ENCODE measurements at places on chromosomes 7 and 10. TPM values are rescaled to one million over a fixed set of nuclear protein-coding genes. Genes with fewer than 3 reads are reported as not detected.

GRCh38 chr7:101373812-101374614 is 11.3 kb downstream of the COL26A1 start:
- H3K4me3 ChIP-seq = no peak overlapping the region
- H3K27ac ChIP-seq = no peak overlapping the region
- no peaks in the 10 kb centered on the region for H3K4me1 ChIP-seq
- no peaks in the 10 kb centered on the region for H3K27me3 ChIP-seq
- DNase-seq = no peak
- H3K36me3 ChIP-seq = no peaks in the 10 kb centered on the region

DNA sequence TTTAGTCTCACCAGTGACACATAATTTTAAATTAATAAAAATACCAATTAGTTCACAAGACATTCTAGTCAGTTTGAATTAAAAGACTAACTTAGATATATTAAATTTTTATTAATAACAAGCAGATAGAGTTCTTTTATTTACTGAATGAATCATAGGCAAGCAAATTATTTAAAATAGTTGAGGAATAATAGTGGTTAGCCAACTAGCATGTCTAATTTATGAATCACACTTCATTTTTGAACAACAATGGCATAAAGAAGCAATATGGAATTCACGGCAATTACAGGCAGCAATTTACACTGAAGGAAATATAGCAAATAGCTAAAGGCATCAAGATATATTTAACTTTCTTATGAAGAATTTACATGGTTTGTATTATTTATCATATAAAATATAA is 187.0 kb upstream of the SLC26A5 start:
- no peak overlapping the region for H3K4me3 ChIP-seq
- H3K27ac ChIP-seq = no peak overlapping the region
- H3K4me1 ChIP-seq = no peaks in the 10 kb centered on the region
- DNase-seq = no peak

- no peaks in the 10 kb centered on the region for H3K27me3 ChIP-seq
- H3K4me1 ChIP-seq = no peaks in the 10 kb centered on the region
- no peak overlapping the region for H3K27ac ChIP-seq
- H3K4me3 ChIP-seq = no peak overlapping the region
Measured at GRCh38 chr7:125563964-125564529, 634.4 kb upstream of the POT1 start.

The AGR2 gene
- total RNA-seq = 0.43 TPM

The TMEM130 gene
- not detected for total RNA-seq

The RASSF4 gene
- 15.1 TPM for total RNA-seq

The HMX3 gene
- total RNA-seq = not detected

DNA sequence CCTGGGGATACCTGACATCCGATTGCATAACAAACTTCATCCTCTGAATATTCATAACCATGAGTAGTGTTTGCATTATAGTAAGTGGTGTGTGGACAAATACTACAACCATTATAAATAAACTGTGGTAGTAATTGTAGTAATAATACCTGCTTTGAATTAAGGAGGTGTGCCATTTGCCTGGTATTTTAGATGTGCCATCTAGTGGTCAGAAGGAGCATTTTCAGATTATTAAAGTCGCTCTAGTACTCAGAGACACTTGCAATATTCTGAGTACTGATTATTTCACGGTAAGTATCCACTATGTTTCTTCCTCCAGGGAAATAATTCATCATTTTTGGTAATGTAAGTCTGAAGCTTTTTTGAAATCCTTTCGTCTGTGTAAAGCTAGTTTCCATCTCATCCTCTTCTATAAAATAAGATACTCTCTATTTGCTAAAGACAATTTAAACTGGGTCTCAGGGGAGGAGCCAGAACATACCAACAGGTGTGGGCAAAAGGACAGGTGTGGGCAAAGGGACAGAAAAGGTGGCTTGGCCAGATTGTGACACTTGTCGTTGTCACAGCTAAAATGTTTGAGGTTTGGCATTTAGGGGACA is 115.3 kb upstream of the WDR11 start:
- no peaks in the 10 kb centered on the region for H3K4me1 ChIP-seq
- no peaks in the 10 kb centered on the region for H3K27me3 ChIP-seq
- H3K27ac ChIP-seq = no peak overlapping the region
- no peak for DNase-seq

DNA sequence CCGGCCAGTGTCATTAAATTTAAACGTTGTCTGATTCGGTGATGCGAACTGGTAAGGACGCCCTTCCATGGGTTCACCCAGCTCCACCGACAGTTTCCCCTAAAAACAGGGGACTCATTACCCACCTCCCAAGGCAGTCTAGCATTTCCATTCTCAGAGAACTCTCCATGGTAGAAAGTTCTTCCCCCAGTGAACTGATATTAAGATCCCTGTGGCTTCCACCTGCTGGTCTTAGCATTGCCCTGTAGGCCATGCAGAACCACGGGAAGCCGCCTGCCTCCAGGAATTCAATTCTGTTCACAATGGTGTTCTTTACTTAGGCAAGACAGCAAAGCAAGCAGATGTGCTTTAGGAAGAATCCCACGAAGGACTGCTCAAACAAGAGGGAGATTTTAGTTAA is 128.9 kb upstream of the NANOS1 start:
- no peaks in the 10 kb centered on the region for H3K36me3 ChIP-seq
- no peaks in the 10 kb centered on the region for H3K27me3 ChIP-seq
- H3K4me3 ChIP-seq = no peak overlapping the region
- DNase-seq = no peak
- H3K27ac ChIP-seq = no peak overlapping the region
- H3K4me1 ChIP-seq = no peaks in the 10 kb centered on the region

The COL28A1 gene
- total RNA-seq = 0.28 TPM

GRCh38 chr10:86968994-86969355 is 693 bp downstream of the ADIRF start:
- H3K27ac ChIP-seq = no peak overlapping the region
- no peaks in the 10 kb centered on the region for H3K4me1 ChIP-seq
- no peaks in the 10 kb centered on the region for H3K36me3 ChIP-seq
- DNase-seq = peak; percentile 21
